ENCODE measurements at places on chromosomes 4 and X. TPM values are rescaled to one million over a fixed set of nuclear protein-coding genes. Genes with fewer than 3 reads are reported as not detected.

The ADAM29 gene
- not detected for total RNA-seq

- no peak overlapping the region for H3K4me3 ChIP-seq
- H3K27me3 ChIP-seq = no peaks in the 10 kb centered on the region
- H3K36me3 ChIP-seq = no peaks in the 10 kb centered on the region
- no peak overlapping the region for H3K27ac ChIP-seq
- no peaks in the 10 kb centered on the region for H3K4me1 ChIP-seq
- DNase-seq = no peak
Observed at GRCh38 chr4:90118527-90119195, 8.5 kb upstream of the CCSER1 start.

GRCh38 chrX:9518889-9519288, 54.0 kb downstream of the TBL1X start:
- no peaks in the 10 kb centered on the region for H3K36me3 ChIP-seq
- DNase-seq = no peak
- peaks cover 20% of the 10 kb centered on the region for H3K4me1 ChIP-seq
- H3K4me3 ChIP-seq = no peak overlapping the region
- no peaks in the 10 kb centered on the region for H3K27me3 ChIP-seq
- no peak overlapping the region for H3K27ac ChIP-seq

GRCh38 chr4:30948653-30949052, 228.5 kb downstream of the PCDH7 start:
- no peaks in the 10 kb centered on the region for H3K36me3 ChIP-seq
- no peaks in the 10 kb centered on the region for H3K27me3 ChIP-seq
- no peak overlapping the region for H3K4me3 ChIP-seq

- DNase-seq = no peak
- peaks cover 3% of the 10 kb centered on the region for H3K27me3 ChIP-seq
- no peak overlapping the region for H3K4me3 ChIP-seq
- peaks cover 24% of the 10 kb centered on the region for H3K4me1 ChIP-seq
Observed at GRCh38 chr4:120007896-120008436, 58.7 kb downstream of the MAD2L1 start.

GRCh38 chr4:62360156-62360545, 1160.0 kb downstream of the ADGRL3 start:
- H3K27me3 ChIP-seq = no peaks in the 10 kb centered on the region
- no peak for DNase-seq
- no peaks in the 10 kb centered on the region for H3K36me3 ChIP-seq
- H3K4me3 ChIP-seq = no peak overlapping the region

DNA sequence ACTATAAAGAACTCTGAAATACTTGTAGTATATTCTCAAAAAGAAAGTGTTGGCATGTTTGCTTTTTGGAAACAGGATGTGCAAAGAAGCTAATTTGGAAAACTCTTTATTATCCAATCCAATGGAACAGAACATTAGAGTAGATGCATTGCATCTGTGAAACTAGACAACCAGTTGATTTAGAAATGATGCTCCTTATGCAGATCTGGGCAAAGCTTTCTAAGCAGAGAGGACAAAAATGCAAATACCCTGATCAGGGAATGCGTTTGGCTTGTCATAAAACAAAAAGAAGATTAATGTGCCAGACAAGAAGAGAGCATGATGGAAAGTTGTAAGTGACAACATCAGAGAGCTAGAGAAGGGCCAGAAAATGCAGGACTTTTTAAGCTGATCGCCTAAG, 142.3 kb downstream of the RCHY1 start:
- H3K4me1 ChIP-seq = no peaks in the 10 kb centered on the region
- peaks cover 2% of the 10 kb centered on the region for H3K27me3 ChIP-seq
- H3K36me3 ChIP-seq = no peaks in the 10 kb centered on the region
- no peak overlapping the region for H3K27ac ChIP-seq

- H3K36me3 ChIP-seq = 0 out of 2 replicates have a peak, but pooled peaks cover 6% of the 10 kb centered on the region
- no peaks in the 10 kb centered on the region for H3K4me1 ChIP-seq
- no peak overlapping the region for H3K27ac ChIP-seq
- no peak overlapping the region for H3K4me3 ChIP-seq
- H3K27me3 ChIP-seq = peaks cover 1% of the 10 kb centered on the region
Observed at GRCh38 chr4:6180841-6181631, 19.3 kb downstream of the JAKMIP1 start.

The MAGEB10 gene
- total RNA-seq = not detected

- no peaks in the 10 kb centered on the region for H3K27me3 ChIP-seq
- H3K4me1 ChIP-seq = no peaks in the 10 kb centered on the region
- DNase-seq = no peak
- no peaks in the 10 kb centered on the region for H3K36me3 ChIP-seq
- no peak overlapping the region for H3K27ac ChIP-seq
Observed at GRCh38 chr4:89398146-89398545, 90.5 kb upstream of the GPRIN3 start.

The CT45A6 gene
- not detected for total RNA-seq

GRCh38 chr4:43990963-43991362, 457.6 kb downstream of the KCTD8 start:
- no peak overlapping the region for H3K4me3 ChIP-seq
- H3K36me3 ChIP-seq = no peaks in the 10 kb centered on the region
- no peak overlapping the region for H3K27ac ChIP-seq
- H3K4me1 ChIP-seq = no peaks in the 10 kb centered on the region
- no peak for DNase-seq
- no peaks in the 10 kb centered on the region for H3K27me3 ChIP-seq

GRCh38 chr4:41102414-41103092, 111.8 kb downstream of the APBB2 start:
- no peaks in the 10 kb centered on the region for H3K36me3 ChIP-seq
- DNase-seq = no peak
- H3K27ac ChIP-seq = no peak overlapping the region

GRCh38 chrX:63735882-63736281, 49.1 kb downstream of the ARHGEF9 start:
- H3K36me3 ChIP-seq = no peaks in the 10 kb centered on the region
- peaks cover 2% of the 10 kb centered on the region for H3K27me3 ChIP-seq
- no peak for DNase-seq
- peaks cover 14% of the 10 kb centered on the region for H3K4me1 ChIP-seq

GRCh38 chr4:82201805-82202641, 171.8 kb downstream of the HNRNPD start:
- H3K4me1 ChIP-seq = no peaks in the 10 kb centered on the region
- no peak overlapping the region for H3K27ac ChIP-seq
- H3K36me3 ChIP-seq = no peaks in the 10 kb centered on the region
- H3K4me3 ChIP-seq = no peak overlapping the region
- DNase-seq = peak; percentile 7

The CCSER1 gene
- total RNA-seq = not detected

The MAGEA10 gene
- not detected for total RNA-seq

GRCh38 chr4:75007891-75008290, 75.0 kb downstream of the PARM1 start:
- peaks cover 3% of the 10 kb centered on the region for H3K27me3 ChIP-seq
- H3K4me1 ChIP-seq = no peaks in the 10 kb centered on the region
- no peaks in the 10 kb centered on the region for H3K36me3 ChIP-seq
- no peak for DNase-seq
- H3K27ac ChIP-seq = no peak overlapping the region
- H3K4me3 ChIP-seq = no peak overlapping the region

GRCh38 chr4:44616621-44617020, 34.8 kb downstream of the YIPF7 start:
- no peaks in the 10 kb centered on the region for H3K4me1 ChIP-seq
- H3K27ac ChIP-seq = no peak overlapping the region
- no peak for DNase-seq
- H3K36me3 ChIP-seq = no peaks in the 10 kb centered on the region
- H3K27me3 ChIP-seq = no peaks in the 10 kb centered on the region

- no peaks in the 10 kb centered on the region for H3K36me3 ChIP-seq
- peak overlapping the region; percentile 37 for H3K4me3 ChIP-seq
- peaks cover 63% of the 10 kb centered on the region for H3K4me1 ChIP-seq
- peak overlapping the region; percentile 89 for H3K27ac ChIP-seq
- no peaks in the 10 kb centered on the region for H3K27me3 ChIP-seq
Observed at GRCh38 chr4:158796370-158797140, 27.7 kb downstream of the FNIP2 start.

The SHROOM4 gene
- not detected for total RNA-seq

DNA sequence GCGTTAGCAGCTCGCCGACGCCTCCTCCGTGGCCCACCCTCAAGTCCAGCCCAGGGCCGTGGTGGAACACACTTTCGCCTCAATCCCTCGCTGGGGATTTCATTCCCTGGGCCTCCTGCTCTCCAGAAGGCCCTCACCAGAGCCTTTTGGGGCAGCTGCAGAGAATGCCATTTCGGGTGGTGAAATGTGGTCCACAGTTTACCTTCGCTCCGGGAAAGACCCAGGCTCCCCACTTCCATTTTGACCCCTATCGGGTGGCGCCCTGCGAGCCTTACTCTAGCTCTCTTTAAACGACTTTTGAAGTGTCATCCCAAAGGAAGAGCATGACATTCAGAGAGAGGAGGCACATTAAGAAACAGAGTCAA, 496 bp downstream of the SH2D1A start:
- no peak overlapping the region for H3K4me3 ChIP-seq
- no peaks in the 10 kb centered on the region for H3K27me3 ChIP-seq
- H3K27ac ChIP-seq = no peak overlapping the region

The XAGE1B gene
- total RNA-seq = not detected

The TMEM35A gene
- 3.7 TPM for total RNA-seq

DNA sequence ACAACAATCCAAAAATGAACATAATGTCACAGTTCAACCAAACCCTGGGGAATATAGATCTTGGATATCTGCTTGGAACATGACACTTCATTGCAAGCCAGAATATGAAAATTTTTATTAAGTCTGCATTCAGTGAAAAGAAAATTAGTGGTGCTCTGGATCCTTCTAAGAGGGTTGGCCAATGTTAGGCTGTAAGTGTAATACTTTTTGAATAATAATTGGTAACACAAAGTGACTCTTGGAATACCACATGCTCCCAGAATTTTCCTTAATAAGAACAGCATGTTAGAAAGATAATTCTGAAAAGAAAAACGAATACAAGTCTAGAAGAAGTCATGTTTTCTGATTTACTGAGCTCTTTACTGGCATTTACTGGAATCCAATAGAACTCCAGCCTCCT, 175.8 kb downstream of the RASL11B start:
- H3K4me3 ChIP-seq = no peak overlapping the region
- no peak overlapping the region for H3K27ac ChIP-seq
- peaks cover 22% of the 10 kb centered on the region for H3K36me3 ChIP-seq

The COL25A1 gene
- not detected for total RNA-seq

- peaks cover 4% of the 10 kb centered on the region for H3K36me3 ChIP-seq
- H3K4me1 ChIP-seq = peaks cover 38% of the 10 kb centered on the region
- no peak overlapping the region for H3K4me3 ChIP-seq
- DNase-seq = peak; percentile 62
- H3K27me3 ChIP-seq = no peaks in the 10 kb centered on the region
- H3K27ac ChIP-seq = no peak overlapping the region
Observed at GRCh38 chr4:111334361-111334760, 711.5 kb upstream of the PITX2 start.

- no peak for DNase-seq
- H3K27me3 ChIP-seq = no peaks in the 10 kb centered on the region
- H3K27ac ChIP-seq = peak overlapping the region; percentile 59
- H3K4me3 ChIP-seq = no peak overlapping the region
- peaks cover 4% of the 10 kb centered on the region for H3K36me3 ChIP-seq
- peaks cover 21% of the 10 kb centered on the region for H3K4me1 ChIP-seq
Observed at GRCh38 chrX:7109838-7110793, 37.4 kb upstream of the STS start.

DNA sequence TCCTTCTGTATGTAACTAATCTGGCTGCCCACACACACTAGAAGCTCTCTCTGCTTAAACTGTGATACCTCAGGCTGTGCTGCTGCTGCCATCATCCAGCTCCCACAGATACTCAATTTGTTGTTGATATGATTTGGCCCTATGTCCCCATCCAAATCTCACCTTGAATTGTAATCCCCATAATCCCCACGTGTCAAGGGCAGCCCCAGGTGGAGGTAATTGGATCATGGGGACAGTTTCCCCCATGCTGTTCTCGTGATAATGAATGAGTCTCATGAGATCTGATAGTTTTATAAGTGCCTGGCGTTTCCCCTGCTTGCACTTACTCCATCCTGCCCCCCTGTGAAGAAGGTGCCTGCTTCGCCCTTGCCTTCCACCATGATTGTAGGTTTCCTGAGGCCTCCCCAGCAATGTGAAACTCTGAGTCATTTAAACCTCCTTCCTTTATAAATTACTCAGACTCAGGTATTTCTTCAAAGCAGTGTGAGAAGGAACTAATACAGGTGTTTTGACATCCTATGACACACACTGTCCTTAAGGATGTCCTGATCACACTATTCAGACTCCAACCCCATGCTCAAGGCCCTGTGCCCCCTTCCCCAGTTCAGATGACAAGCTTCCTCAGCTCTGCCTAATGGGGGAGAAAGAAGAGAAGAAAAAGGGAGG, 2.9 kb upstream of the ATOH1 start:
- H3K36me3 ChIP-seq = no peaks in the 10 kb centered on the region
- H3K4me1 ChIP-seq = no peaks in the 10 kb centered on the region
- H3K27ac ChIP-seq = no peak overlapping the region
- H3K4me3 ChIP-seq = no peak overlapping the region
- H3K27me3 ChIP-seq = peaks cover 14% of the 10 kb centered on the region
- DNase-seq = no peak

The RIBC1 gene
- 0.29 TPM for total RNA-seq

The TXK gene
- not detected for total RNA-seq

DNA sequence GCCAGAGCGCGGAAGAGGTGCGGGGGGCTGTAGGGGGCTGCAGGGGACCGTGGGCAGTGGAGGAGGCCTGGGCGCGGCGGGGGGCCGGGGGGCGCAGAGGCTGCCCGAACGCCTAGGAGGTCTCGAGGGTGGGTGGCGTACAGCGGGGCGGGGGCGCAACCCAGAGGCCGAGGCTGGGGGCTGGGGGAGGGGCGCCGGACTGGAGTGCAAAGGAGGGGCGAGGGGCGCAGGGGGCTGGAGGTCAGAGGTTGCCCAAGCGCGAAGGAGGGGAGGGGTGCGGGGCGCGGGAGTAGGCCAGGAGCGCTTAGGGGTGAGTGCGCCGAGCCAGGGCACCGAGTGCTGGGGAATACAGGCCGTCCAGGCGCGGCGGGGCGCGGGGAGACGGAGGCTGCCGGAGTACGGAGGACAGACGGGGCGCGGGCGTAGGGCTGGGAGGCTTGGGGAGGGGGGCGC, 255 bp downstream of the GYG2 start:
- no peak overlapping the region for H3K4me3 ChIP-seq
- no peak overlapping the region for H3K27ac ChIP-seq
- DNase-seq = no peak
- no peaks in the 10 kb centered on the region for H3K4me1 ChIP-seq

GRCh38 chr4:153375303-153375702, 30.8 kb downstream of the MND1 start:
- H3K4me1 ChIP-seq = peaks cover 12% of the 10 kb centered on the region
- no peak for DNase-seq
- no peak overlapping the region for H3K27ac ChIP-seq
- H3K36me3 ChIP-seq = peaks cover 28% of the 10 kb centered on the region
- H3K4me3 ChIP-seq = no peak overlapping the region

DNA sequence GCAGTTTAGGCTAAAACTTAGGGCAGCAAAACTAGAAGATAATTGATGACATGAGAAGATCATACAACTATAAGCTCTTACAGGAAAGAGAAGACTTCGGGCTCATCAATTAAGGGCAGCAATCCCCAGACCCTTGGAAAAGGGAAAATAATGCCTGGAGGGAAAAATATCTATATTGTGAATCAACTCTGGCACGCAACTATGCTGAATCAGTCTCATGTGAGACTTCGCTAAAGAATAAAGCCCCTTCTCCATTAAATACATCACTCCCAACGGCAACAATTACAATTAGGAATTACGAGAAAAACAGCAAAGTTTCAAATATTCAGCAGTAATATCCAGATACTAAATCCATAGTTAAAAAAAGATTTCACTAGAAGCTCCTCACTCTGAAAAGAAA, 2016.8 kb upstream of the IGFBP7 start:
- H3K27me3 ChIP-seq = no peaks in the 10 kb centered on the region
- no peak overlapping the region for H3K27ac ChIP-seq
- no peaks in the 10 kb centered on the region for H3K36me3 ChIP-seq
- H3K4me3 ChIP-seq = no peak overlapping the region
- no peaks in the 10 kb centered on the region for H3K4me1 ChIP-seq

GRCh38 chrX:113770806-113771205, 813.1 kb upstream of the HTR2C start:
- H3K27me3 ChIP-seq = no peaks in the 10 kb centered on the region
- DNase-seq = no peak
- H3K4me1 ChIP-seq = no peaks in the 10 kb centered on the region
- H3K4me3 ChIP-seq = no peak overlapping the region
